ENCODE measurements at places on chromosomes 3 and 15. TPM values are rescaled to one million over a fixed set of nuclear protein-coding genes. Genes with fewer than 3 reads are reported as not detected.

The GCSAM gene
- total RNA-seq = not detected

The MBNL1 gene
- total RNA-seq = 145 TPM

The ARIH2 gene
- 180 TPM for total RNA-seq

The AMOTL2 gene
- total RNA-seq = 230 TPM

The CYP8B1 gene
- total RNA-seq = 0.11 TPM

The CCR1 gene
- total RNA-seq = 0.03 TPM

The IMPG2 gene
- 0.05 TPM for total RNA-seq

The IQGAP1 gene
- total RNA-seq = 192 TPM

The P2RY1 gene
- total RNA-seq = 0.82 TPM

The RETNLB gene
- not detected for total RNA-seq

Data from A375 (cell line).